ENCODE measurements at places on chromosomes 12 and 14.

DNA sequence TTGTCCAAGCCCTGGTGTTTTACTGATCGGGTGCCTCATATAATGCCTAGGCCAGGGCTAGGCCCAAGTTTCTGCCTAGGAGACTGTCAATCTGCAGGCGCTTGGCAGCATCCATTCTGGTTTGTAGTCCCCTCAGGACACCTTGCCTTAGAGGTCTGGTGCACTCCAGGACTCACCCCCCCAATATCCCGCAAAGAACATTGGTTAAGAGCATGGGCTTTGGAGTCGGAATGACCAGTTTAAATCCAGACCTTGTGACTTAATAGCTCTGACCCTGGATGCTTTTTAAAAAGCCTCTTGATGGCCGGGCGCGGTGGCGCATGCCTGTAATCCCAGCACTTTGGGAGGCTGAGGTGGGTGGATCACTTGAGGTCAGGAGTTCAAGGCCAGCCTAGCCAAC, 60.0 kb downstream of the GALNT16 start:
- no peak for DNase-seq

DNA sequence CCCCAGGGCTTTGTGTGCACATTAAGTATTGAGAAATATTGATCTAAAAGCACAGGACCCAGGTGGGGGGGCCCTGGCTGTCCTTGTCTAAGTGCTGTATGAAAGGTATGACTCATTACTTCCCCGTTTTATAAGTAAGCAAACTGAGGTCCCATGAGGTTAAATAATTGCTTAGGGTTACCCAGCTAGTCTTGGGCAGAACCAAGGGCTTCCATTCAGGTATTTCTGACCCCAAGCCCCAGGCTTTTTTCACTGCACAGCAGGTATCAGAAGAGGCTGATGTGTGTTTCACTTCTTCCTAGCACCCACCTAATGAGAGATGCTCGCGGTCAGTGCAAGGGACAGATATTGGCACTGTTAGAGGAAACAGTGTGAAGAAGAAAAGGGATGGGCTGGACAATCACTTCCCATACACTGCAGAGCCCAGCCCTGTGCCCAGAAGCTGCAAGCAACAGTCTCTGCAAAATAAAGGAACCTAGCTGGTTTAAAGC, 4.7 kb upstream of the TC2N start:
- DNase-seq = no peak

GRCh38 chr12:131808744-131809371, 19.3 kb upstream of the MMP17 start:
- no peak for DNase-seq

DNA sequence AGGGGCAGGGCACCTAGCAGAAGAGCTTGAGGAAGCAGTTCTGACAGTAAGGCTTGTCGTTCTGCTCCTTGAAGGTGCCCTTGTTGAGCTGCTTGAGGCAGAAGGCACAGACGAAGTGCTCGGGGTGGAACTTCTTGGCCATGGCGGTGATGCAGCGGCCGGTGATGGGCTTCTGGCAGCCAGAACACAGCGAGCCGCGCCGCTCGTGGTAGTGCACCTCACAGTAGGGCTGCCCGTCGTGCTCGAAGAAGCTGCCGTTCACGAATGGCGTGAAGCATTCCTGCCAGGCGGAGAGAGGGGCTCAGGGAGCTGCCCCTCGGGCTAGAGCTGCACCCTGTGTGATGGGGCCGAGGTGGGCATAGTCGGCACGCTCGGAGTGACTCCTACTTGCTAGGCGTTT, 11.4 kb upstream of the RPLP0 start:
- DNase-seq = no peak

DNA sequence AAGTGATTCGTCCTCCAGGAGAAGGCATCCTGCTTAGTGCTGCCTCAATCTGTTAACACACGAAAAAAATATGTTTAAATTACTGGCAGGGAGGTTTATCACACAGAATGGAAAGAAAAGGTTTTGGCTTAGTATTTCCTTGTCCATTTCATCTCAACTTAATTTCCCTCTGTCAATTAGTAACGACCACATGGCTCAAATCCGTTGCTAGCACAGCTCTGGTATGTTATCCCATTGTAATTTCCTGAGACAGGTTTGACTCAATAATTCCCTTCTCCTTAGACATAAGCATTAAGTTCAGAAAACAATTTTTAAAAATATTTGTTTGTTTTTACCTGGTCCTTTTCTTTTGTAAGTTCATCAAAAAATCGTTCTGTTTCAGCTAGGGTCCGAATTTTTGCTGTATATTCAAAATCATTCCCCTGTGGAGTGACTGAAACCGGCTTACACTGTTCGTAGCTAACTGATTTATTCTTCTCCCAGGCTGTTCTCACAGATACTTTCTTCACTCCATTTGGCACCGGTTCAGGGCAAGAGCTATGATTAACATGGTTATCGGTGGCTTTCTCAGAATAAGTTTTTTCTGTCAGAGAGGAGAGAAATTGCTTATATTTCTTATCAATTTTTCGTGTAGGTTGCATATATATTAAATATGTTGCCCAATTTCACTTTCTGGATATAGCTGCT, 10.1 kb upstream of the PITPNM2 start:
- DNase-seq = no peak

DNA sequence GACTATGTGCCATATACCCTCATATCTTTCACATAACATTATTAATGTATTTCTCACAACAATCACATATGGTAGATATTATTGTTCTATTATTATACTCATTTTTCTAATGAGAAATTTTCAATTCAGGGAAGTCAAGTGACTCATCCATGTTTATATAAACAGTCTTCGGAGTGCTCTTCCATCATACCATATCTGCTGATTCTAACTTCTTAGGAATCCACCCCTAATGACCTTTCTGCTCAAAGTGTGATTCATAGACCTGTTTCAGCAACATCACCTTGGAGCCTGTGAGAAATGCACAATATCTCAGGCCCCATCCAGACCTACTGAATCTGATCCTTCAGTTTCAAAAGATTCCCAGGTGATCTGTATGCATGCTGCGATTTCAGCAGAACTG, 39.8 kb upstream of the OVCH1 start:
- DNase-seq = no peak

GRCh38 chr12:95269892-95270291, 52.3 kb downstream of the VEZT start:
- DNase-seq = no peak

GRCh38 chr12:3727877-3728632, 24.9 kb downstream of the CRACR2A start:
- DNase-seq = no peak

DNA sequence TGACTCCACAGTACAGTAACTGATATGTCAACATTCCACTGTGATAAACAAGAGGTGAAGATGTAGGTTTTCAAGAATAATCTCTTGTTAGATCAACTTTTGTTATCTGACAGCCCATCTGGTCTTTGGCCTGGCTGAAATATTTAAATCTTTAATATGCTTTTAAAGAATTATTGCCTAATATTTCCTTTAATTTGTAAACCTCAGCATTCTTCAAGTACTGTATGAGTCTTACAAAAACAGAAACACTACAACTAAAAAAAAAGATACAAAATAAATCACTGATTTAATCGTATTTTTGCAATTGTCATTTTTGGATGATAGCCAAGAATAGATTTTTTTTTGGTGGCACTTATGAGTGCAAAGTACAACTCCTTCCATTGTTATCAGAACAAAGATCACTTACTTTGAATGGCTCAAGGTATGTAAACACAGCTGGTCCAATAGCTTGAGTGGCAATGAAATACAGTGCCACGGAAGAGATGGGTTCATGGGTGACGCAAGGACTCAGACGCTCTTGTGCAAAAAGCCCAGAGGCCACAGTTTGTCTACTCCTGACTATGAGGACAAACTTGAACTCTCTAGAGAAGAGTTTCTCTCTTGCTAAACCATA, 109.5 kb downstream of the PAX9 start:
- DNase-seq = no peak

DNA sequence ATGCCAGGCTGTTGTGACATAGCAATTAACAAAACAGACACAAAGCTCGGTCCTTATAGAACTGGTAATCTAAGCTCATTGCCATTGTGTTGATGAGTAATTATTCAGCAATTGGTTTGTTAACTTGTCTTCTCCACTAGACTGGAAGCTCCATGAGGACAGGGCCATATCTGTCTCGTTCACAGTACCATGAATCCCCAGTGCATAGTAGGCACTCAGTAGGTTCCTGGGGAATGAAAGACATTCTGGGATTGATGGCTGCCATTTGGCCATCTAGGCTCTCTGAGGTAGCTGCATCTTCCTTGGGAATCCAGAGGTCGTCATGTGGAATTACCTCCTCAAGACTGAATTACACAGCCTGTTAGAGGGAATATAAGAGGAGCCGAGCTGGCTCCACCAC, 177.3 kb downstream of the CHST11 start:
- DNase-seq = no peak

DNA sequence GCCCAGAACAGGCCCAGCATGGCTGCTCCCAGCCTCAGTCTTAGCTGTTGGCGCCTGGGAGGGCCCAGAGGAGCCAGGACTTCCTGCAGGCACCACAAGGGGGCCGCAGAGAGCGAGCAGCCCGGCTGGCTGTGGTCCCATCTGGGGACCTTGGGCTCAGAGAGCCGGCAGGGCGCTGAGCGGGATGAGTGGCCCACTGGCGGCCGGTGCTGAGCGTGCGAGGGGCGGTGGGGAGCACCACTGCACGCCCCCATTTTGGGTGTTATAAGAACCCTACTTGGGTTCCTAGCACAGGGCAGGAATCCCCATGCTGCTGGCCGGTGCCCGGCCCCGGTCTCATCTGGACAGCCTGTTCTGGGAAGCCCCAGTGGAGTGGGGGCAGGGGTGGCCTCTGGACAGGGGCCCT, 25.9 kb upstream of the CRIP2 start:
- peak; percentile 95 for DNase-seq

DNA sequence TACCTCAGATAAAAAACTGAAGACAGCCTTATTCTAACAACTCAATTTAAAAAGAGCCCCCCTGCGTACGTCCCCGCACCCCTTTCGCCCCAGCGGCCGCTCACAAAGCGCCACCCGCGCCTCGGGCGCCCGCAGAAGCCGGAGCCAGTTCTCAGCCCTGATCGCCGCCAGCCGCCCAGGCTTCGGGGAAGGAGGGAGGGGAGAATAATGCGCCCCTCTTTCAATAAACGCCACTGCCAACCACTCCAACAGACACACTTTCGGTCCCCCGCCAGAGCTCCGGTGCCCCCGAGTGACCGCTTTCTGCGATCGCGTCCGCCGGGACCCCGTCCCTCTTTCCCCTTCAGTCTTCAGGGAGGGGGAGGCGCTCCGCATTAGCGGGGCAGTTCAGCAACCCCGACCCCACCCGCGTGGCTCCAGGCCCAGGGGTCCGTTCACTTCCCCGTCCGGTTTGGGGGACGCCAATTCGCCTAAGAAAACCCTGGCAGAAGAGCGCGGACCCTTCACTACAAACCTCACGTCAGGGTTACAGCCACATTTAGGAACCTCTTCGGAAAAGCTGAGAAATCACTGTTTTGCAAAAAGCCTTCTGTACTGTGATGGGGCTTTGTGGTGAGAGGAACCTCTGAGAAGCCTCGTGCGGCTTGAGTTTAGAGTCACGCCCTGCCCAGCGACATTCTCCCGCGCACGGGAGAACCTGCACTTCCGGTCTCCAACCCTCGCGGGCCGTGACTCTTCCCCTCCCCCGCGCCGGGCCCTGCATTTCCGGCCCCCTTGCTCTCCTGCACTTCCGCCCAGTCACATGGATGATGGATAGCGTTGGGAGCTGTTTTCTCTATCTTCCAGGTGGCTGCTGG, 18.7 kb downstream of the FOXG1 start:
- peak; percentile 38 for DNase-seq

DNA sequence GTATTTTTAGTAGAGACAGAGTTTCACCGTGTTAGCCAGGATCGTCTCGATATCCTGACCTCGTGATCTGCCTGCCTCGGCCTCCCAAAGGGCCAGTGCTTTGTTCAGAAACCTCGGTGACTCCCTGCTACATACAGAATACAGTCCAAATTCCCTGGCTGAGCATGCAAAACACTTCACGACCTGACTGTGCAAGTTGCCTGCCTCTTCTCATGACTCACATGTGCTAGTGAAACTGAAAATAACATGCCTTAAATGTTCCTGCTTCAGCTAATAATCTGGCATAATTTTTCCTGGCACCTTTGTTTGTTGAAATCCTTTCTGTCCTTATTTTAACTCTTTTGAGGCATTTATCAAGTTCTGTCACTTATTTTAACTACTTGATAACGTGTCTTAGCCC, 8.2 kb downstream of the DMAC2L start:
- peak; percentile 48 for DNase-seq

DNA sequence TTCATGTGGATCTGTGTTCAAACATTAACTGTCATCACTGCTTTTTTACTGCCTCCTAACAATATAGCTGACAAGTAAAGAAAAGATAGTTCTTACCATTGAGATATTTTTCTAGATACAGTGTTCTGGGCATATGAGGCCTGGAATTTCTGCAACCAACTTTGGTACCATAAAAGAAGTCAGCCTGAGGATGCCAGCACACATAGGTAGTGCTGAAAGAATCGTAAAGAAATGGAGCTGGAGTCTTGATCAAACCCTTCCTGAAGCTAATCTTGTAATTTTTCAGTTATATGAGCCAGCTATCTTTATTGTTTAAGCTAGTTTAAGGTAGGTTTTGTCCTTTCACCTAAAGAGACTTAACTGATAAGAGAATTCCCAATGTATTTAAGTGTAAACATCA, 11.3 kb downstream of the ERG28 start:
- DNase-seq = no peak

DNA sequence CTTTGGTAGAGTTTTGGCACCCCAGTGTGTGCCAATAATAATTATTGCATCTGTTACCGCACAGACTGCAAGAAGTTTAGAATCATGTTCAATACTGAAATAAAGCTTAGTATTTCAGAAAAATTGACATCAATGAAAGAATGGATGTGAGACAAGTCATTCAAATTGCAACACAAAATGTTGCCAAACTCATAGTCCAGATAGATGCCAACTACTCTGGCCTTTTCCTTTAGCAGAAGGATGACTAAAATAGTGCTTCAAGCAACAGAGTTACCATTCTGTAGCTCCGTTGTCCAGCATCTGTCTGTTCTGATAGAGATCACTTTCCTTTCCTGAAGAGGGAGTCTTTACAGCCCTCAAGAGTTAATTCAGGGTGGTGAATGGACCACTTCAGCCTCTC, 77.5 kb downstream of the LIN7A start:
- no peak for DNase-seq

GRCh38 chr12:65878540-65878939, 54.3 kb downstream of the HMGA2 start:
- DNase-seq = peak; percentile 23

- peak; percentile 36 for DNase-seq
Measured at GRCh38 chr12:121467638-121468498, 68.0 kb downstream of the RNF34 start.

- DNase-seq = peak; percentile 60
Measured at GRCh38 chr14:92217936-92218335, 96.2 kb downstream of the CPSF2 start.

DNA sequence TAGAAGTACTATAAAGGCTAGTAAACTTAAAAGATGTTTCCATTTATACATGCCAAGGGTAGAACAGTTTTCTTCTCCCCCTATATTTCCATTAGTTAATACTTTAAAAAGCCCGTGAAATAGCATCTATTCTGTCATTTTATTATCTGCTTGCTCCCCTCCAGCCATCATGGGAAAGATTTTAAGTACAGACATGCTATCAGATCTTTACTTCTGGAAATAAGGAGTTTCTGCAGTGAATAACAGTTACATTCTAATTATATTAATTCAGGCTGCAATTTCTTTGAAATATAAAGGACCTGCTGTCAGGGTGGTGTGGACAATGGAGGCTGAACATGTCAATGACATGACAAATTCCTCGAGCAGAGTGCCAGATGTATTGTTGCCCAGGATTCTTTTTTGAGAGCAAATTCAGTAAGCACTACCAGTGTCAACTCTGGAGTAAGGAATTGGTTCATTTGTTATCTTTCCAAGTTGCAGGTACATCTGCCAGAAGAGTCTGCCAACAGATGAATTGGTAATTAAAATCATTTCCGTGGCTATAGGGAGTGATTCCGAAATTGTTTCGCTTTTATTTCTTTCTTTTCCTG, 151.3 kb downstream of the BTG1 start:
- no peak for DNase-seq

Data from GM03348 (cell line).